ENCODE measurements at places on chromosomes 7 and 10.

- peak; percentile 9 for DNase-seq
Observed at GRCh38 chr10:79073784-79074432, 5.1 kb downstream of the ZMIZ1 start.

- DNase-seq: no peak
Observed at GRCh38 chr10:120610791-120611190, 153.8 kb downstream of the PLPP4 start.

DNA sequence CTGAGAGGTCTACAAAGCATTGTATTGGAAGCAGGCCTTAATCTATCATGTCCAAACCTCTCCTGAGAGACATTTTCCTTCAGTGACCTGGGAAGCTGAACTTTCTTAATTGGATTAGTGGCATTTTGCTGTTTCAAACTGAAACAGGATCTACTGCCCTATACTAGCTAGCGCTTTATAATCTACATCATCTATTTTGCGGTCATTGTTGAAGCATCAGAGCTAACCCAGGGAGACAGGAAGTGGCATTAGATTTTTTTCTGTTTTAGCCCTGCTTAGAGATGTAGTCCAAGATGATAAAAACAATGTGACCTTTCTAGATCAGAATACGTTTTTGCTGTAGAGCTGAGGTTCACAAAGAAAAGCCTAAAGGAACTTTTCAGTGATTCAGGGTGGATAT, 147.4 kb upstream of the AGR3 start:
- no peak for DNase-seq

DNA sequence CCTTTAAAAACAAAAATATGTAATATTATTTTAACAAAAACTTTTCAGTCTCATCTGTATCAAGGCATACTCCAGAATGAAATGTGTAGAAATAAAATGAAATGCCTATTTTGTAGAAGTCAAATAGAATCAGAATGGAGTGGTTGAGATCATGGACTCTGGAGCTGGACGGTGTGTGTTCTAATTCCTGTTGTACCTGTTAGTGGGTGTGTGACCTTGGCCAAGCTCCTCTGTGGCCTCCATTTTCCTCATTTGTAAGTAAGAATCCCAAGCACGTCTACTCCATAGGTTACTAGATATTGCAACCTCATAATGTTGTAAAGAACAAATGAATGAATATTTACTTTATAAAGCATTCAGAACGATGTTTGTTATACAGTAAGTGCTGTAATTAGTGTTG, 74.9 kb downstream of the HDAC9 start:
- DNase-seq: peak; percentile 55

GRCh38 chr10:102266670-102267069, 21.3 kb downstream of the GBF1 start:
- no peak for DNase-seq

DNA sequence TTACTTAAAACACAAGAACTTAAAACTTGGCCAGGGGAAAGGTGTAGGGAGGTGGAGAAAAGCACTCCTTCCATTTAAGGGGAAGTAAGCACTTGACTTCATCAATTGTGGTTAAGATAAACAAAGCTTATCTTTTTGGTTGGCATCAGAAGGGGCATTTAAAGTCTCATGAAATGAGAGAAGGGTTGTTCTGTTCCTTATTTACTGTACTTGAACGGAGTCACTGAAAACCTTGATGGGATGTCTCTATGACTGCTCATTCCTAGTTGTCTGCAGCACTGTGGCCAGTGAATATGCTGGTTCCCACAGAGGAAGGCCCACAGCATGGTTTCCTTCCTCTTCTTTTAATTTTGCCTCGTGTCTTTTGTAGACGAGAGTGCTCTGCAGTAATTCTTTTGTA, 229.3 kb downstream of the AUTS2 start:
- no peak for DNase-seq

DNA sequence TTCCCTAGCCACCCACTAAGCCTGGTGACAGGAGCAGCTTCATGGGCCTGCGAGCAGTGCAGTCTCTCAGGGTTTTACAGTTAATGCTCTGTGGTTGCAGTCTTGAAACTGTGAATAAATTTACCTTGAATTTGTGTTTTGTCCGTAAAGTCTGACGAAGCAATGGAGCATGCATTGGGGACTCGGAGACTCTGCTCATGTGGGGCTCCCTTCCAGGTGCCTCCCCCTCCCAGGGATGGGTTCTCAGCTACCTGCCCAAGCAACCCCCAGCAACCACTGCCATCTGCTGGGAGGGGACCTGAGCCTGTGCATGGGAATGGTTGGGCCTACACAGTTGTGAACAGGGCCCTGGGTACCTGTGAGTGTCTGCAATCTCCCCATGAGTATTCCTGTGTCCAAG, 36.3 kb upstream of the IKZF1 start:
- DNase-seq: no peak

- no peak for DNase-seq
Observed at GRCh38 chr7:41449286-41449685, 253.6 kb downstream of the INHBA start.

- no peak for DNase-seq
Observed at GRCh38 chr7:144063710-144064109, 5.9 kb upstream of the OR2A25 start.

DNA sequence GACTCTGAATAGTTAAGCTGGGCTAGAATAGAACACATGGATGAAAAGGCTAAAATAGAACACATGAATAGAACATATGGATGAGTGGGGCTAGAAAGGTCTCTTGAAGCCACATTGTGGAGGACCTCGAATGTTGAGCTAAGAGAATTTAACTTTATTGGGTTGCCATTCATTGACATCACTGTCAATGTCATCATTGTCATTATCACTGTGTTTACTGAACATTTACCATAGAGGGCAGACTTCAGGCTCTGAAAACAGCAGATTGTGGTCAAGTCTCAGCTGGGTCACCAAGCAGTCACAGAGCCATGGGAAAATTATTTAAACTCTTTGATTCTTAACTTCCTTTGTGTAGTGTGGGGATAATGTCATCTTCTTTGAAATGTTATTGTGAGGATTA, 80.4 kb downstream of the WDFY4 start:
- no peak for DNase-seq

GRCh38 chr10:130769146-130770017, 542.1 kb downstream of the TCERG1L start:
- no peak for DNase-seq

DNA sequence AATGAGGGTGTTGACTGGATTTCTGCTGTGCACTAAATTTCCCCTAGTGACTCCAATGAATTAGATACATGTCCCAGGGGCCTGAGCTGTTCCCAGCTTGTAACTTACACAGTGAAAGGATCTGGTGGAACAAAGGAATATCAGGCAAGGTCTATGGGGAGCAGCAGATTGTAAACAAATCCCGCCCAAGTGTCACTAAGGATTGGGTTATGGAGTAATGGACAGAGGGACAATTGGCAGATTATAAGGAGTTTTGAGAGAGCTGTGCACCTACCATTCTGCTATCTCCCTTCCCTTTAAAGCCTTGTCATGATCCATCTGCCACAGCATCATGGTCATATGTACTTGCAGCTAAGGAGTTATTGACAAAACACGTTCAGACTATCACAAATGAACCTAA, 183.0 kb downstream of the RAB11FIP2 start:
- no peak for DNase-seq

DNA sequence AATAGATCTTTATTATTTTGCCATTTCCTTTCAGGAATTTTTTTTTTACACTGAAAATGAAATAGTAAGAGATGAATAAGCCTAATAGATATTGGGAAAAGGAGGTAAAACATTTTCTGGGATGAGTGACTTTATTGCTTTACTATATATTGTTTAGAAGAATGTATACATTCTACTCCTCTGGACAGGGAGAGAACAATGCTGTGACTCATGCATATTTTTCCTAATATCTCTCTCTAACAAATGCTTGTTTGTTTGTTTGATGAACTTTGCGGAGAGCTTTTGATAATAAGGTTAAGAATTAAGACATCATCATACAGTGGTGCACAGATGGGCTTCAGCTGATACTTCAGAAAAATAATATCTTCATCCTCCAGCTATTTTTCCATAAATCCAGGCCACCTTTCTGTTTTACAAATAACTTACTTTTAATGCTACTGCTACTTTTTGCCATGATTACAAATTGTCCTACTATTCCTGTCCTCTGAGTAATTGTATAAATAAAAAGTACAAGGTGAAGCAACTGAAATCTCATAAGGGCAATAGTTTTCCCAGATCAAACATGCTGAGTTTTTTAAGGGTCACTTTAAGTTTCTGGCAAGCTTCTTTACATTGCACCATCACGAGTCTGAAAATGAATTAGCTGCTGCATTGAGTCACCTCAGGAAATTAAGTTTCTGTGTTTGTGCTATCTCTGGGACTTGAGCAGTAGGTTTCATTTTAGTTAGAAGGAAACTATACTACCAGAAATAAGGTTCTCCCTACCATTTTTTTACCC, 207.3 kb upstream of the POT1 start:
- no peak for DNase-seq

- DNase-seq: peak; percentile 92
Observed at GRCh38 chr10:34861293-34862021, 46.4 kb upstream of the PARD3 start.

DNA sequence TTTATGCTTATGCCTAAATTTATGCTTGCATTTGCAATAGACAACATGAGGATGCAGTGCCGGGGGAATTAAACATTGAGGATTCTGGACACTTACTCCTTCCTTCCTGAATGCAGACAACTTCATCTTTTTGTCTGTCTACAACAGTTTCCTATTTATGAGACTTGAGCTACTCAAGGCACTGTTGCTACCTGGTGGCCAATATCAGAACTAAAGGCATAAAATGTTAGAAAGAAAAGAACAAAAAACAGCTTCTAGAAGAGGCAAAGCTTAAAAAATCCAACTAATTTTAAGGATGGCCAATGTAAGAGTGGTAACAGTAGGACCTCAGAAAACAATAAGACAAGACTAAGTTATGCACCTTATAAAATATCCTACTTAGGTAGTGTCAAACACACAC, 144.5 kb upstream of the PTN start:
- DNase-seq: no peak

- no peak for DNase-seq
Observed at GRCh38 chr7:48171202-48171601, at the start of gene ABCA13. Gene ABCA13 (plus strand): TSS chr7:48171458. CDS start chr7:48171484, 26 bp downstream.

DNA sequence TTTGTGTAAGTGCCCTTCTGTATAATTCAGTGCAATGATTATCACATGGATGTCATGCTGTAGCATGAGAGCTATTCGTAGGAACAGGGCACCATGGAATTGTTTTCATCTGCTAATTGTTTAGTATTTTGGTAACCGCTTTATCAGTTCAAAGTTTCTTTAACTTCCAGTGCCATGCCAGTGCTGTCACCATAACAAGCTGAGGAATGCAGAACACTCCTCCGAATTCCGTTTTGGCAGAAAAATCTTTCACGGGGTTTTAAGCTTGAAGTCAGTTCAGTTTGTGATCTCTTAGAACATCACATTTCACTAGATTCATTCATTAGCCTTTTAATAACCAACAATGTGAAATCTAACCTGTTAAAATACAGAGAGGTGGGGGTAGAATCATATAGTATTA, 117.2 kb upstream of the SEMA3C start:
- no peak for DNase-seq

DNA sequence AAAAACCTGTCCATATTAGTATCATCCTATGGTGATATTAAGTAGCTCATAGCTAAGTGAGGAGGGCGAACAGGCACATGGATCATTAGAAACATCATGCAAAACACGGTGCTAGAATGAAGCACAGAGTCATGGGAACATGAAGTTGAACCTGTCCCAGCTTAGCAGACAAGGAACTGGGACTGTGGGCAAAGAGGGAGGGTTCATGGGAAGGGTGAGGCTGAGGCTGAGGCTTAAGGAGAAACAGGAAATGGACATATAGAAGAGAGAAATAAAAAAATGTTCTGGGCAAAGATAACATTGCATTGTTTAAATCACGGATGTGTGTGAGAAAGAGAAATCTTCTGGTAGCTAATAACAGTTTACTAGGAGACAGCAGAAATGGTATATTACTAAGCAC, 708.1 kb downstream of the GRID1 start:
- DNase-seq: no peak

GRCh38 chr10:112593023-112593422, 146.0 kb downstream of the VTI1A start:
- no peak for DNase-seq

GRCh38 chr10:98469001-98469931, 22.5 kb upstream of the HPS1 start:
- no peak for DNase-seq

DNA sequence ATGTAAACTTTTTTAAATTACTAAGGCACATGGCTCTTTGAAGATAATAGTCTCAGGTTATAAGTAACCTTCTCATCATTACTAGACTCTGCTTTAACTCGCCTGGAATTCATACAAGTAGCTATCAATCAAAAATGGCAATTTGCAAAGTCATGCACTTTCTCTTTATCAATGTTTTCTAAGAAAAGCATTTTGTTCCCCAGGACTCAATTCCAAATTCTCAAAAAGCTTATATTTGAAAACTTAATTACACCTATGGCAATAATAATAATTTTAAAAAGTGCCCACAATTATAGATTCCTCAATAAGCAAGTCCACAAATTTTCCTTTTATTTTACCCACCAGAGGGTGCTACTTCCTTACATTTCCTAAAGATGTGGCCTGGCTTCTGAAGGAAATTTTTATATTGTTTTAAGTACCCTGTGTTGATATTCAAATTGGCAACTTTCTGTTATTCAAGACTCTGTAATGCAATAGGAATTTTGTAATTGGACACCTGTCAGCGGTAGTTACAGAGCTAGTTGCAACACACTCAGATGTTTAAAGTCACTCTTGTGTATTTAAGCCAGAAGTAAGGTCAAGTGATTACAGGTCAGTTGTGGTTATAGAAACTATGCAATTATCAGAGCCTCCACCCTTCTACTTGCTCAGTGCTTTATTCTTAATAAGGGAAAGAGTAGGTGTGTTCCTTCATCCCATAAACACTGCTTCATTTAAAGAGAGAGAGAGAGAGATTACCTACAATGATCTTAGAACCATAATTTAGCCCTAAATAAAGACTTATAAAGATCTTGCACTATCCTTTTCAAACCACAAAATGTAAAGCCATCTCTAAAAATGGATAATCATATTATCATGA, 47.1 kb upstream of the HYAL4 start:
- DNase-seq: peak; percentile 70

GRCh38 chr10:36675458-36675880, 449.9 kb upstream of the ANKRD30A start:
- no peak for DNase-seq

- no peak for DNase-seq
Observed at GRCh38 chr10:116712989-116713543, 29.3 kb downstream of the HSPA12A start.

DNA sequence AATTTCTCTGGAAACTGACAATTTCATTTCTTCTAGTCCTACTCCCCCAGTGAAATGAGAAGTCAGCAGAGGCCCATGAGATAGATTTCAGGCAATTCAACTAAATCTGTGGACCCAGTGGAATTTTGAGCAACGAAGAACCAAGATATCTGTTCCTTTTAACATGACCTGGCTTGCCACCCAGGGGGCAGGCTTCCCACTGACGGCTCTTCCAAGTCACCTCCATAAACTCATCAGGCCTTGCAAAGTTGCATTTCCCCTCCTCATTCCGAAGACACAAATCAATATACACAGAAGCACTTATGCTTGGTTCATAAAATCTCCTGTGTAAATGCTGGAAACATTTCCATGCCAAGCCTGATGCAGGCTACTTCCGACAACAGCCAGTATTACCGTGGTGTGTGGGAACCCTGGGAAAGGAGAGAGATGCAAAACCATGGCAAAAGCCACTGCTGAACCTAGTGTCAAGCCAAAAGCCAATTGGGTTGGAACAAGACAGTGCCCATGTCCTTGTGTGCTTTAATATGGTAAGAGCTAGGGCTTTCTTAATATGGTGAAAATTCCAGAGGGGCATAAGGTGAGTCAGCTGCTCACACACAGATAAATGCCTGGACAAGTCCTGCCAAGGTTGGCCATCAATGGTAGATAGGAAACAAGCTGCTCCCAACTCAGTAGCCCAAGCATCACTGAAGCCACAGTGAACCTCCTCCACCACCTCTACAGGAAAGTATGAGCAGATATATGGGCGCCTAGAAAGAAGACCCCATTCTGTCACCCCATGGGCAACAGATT, 1.6 kb downstream of the FRMD4A start:
- no peak for DNase-seq
